ENCODE measurements at places on chromosomes 3 and 15. TPM values are rescaled to one million over a fixed set of nuclear protein-coding genes. Genes with fewer than 3 reads are reported as not detected.

The ABCC5 gene
- total RNA-seq = 54.0 TPM

GRCh38 chr3:150169330-150169940 lies 198.7 kb upstream of the PFN2 start:
- no peak for DNase-seq

DNA sequence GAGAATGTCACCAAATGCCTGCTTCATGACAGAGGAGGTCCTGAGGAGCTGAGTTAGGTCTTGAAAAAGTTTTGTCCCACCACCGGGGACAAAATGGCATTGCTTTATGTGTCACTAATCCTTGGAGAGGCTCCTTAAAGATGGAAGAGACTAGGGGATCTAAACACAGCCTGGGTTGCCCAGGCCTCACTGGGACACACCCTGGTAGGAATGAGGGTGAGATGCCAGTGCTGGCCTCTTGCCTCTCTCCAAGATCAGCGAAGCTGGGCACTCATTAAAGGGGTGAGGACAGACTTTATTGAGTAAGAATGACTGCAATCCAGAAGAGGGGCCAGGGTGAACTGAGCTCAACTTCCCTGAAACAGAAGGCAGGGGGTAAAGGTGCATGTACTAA lies 58.5 kb upstream of the KLF13 start:
- no peak for DNase-seq

The AGBL1 gene
- not detected for total RNA-seq

DNA sequence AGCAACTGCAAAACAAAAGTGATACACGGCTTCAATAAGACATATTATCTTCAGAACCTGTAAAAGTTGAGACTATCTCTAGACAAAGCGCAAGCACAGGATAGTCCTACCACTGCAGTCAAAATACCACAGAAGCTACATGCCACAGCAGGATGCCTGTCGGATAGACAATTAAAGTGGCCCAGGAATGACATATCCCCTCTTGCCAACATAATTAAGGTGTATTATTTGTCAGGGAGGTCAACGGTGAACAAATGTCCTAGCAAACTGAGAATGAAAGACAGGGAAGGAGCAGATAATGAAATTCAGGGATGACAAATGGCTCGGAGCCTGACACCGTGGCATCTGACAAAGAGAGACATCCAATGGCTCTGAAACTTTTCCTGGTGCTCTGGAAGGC lies 185.7 kb downstream of the MECOM start:
- DNase-seq = no peak

DNA sequence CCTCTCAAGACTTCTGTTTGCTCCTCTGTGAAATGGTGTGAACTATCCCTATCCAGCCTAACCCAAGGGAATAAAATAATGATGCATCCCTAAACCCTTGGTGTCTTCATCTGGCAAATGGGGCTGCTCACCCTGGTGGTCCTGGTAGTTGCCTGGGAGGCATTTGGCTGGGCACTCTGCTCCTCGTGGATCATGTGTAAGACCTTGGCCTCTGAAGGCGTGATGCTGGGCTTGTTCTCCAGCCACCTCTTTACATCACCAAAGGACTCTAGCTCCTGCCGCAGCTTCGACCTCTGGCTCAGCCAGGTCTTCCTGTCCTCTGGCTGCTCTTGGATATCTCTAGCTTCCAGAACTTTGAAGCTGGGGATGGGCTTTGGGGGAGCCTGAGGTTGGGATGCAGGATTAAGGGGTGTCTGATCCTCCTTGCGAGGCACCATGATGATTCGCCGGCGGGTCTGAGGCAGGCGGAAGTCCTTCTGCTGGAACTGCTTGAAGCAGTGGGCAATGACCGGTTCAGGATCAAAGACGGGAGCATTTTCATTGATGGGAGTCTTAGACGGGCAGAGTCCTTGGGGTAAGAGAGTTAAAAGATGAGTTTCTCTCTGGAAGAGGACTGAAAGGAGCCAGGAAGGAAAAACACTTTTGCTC lies 7.1 kb downstream of the EFCAB12 start:
- DNase-seq = no peak

The COL6A5 gene
- not detected for total RNA-seq

DNA sequence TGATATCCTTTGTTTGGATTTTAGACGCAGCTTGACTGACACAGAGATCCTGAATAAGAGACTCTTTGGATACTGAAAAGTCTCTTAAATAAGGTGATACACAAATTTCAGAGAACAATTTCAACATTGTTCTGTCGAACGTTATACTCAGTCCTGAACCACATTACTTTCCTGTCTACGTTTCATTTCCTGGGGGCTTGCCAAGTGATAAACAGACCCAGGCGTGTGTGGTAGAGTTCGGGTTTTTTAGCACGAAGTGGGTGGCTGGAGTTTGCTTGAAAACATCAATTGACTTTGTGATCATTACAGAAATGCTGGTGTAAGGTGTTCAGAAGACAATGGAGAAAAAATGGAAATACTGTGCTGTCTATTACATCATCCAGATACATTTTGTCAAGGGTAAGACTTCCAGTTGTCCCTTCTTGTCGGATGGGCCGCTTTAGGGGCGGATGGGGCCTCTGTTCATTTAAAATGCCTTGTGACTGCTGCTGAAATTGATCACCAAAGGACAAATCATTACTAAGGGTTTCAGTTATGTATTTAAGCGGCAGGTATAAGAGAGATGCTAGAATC lies at the start of gene CD96:
Gene CD96 (plus strand): TSS at position 287 of the 573 bp plus-strand sequence. CDS start 52 bp downstream, at position 339.
- peak; percentile 79 for DNase-seq

The CRABP1 gene
- total RNA-seq = not detected

DNA sequence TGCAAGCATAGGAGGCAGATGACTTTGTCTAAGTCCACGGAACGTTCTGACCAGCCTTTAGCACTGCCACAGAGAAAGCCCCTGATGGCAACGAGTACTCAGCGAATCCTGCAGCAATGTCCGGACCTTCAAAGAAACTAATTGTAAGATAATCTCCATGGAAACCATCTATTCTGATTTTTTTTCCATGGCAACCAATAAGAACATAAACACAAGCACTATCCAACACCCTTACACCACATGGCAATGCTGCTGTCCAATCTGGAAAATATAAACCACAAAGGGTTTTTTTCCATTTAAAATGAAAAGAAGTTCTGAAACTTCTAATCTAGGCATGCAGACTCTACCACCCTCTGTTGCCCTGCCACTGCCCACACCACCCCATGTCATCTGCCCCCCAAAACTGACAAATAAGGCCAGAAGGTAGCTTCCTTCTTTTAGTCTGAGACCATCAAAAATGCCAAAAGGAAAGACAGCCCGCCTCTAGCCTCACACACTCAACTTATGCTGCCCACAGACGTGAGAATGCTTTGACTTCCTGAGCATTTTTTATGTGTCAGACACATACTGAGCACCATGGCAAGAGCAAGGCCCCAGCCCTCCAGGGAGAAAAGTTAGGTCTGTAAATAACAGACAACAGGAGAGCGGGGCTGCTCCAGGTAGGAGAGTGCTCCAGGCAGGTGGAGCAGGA lies 44.5 kb downstream of the POC1A start:
- DNase-seq = no peak

The SNTN gene
- not detected for total RNA-seq
